Fibroblast of mammary gland (primary cell): ENCODE measurements at places on chromosomes 3 and 15.

DNA sequence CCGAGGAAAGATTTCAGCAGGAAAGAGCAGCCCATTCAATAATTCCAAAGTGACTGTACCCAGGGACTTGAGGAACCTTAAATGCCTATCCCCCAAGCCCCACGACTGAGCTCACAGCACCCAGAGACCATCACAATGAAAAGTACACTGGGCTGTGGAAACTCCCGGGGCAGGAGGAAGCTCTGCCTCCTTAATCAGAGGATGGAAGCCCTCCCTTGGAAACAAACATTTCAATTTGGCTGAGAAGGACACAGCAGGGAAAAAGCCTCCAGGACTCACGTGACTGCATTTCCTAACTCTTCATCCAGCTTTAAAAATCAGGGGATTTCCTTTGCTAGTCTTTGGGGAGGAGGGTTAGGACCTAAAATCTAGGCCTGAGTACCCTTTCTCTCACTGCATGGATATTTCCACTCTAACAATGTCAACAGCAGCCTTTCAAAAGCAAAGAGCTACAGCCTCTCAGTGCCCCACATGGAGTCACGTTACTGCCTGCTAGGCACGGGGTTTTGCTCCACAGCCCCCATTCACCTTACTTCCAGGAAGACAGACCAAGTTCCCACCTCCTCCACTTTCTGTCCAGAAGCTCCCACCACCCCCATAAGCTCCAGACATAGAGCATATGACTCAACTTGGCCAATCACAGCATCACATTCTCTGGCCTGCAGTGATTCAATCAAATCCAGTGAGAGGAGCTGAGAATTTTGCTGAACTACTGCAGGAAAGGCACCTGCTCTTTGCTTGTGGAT is 68.9 kb upstream of the WNT5A start:
- DNase-seq, result no peak

DNA sequence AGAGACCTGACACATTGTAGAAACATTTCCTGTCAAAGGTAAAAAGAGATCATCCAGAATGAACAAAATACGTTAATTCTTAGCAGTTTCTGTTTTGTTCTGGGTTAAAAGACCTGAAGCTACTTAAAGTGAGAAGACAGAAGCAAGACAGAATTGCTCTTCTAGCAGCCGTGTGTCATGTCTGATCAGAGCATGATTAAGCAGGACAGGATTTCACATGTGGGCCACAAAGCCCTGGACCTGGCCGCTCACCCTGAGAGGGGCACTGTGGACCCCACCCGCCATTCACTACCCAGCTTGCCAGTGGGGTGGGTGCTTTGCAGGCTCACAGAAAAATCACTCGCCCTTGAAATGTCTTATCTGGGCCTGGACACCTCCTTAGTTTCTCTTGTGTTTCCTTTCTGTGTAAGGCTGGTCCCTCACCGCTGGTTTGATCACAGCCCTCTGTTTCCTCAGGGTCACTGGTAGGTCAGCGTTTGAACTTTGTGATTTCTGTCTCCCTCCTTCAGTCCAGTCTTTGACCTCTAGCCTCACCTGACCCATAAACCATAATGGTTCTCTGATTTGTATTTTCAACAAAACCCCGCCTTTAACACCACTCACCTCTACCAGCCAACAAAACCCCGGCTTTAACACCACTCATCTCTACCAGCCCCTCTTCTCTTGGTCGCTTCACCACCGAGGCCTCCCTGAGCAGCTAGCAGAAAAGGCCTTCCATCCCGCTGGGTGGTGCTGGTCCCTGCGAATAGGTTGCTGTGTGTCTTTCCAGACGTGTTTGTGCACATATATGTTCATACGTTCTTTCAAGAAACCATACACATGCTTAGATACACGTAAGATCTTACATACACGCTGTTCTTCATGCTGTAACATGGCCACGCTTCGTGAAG is 185.0 kb downstream of the OR4M2 start:
- DNase-seq, result no peak

- no peak for DNase-seq
Observed at GRCh38 chr15:74578496-74578994, 37.1 kb upstream of the CLK3 start.

GRCh38 chr3:162489853-162490252 is 993.2 kb downstream of the OTOL1 start:
- no peak for DNase-seq

GRCh38 chr15:92140796-92141195 is 252.9 kb upstream of the ST8SIA2 start:
- DNase-seq, result no peak

DNA sequence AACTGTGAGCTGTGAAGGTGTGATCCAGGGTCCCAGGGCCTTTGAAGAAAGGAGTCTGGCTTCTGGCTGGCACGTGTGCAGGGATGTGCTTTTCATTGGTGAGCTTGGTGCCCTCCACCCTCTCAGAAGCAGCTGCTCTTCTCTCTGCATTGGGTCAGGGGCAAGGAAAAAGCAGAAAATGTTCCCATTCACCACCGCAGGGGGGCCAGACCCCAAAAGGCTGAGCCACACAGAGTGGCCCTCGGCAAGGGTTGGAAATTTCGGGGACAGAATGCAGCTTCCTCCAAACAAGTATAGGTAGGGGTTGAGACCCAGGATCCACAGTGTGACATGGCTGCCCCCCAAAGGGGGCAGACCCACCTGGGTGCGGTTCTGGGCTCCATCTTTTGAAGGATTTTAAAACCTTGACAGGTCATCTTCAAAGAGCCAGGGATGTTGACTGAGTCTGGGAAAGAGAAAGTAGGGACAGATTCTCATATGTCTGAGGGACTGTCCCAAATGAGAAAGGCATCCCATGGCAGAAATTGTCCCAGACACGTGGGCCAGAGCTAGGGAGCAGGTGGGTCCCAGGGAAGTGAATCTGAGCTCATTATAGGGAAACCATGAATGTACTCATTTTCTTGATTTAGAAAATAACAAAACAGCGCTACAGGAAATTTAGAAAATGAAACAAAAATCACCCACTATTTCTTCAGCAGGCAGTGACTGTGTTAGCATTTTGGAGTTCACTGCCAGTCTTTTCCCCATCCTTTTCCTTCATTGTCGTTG is 2.7 kb downstream of the CSK start:
- DNase-seq, result no peak

DNA sequence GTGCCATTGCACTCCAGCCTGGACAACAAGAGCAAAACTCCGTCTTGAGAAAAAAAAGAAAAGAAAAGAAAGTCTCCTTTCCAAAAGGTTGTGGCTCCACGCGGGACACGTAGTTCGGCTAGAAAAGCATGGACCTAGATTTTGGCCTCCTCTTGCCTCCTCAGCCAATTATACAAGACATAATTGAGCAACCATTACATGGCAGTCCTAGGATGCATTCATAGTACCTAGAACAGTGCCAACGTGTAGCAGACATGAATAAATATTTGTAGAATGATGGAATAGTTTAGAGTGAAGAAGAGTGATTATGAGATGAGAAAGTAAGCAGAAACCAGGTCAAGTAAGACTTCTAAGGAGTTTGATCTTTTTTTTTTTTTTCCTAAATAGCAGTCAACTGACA is 112.5 kb downstream of the ZNF609 start:
- no peak for DNase-seq

GRCh38 chr3:61912158-61912557 is 350.8 kb downstream of the PTPRG start:
- no peak for DNase-seq

DNA sequence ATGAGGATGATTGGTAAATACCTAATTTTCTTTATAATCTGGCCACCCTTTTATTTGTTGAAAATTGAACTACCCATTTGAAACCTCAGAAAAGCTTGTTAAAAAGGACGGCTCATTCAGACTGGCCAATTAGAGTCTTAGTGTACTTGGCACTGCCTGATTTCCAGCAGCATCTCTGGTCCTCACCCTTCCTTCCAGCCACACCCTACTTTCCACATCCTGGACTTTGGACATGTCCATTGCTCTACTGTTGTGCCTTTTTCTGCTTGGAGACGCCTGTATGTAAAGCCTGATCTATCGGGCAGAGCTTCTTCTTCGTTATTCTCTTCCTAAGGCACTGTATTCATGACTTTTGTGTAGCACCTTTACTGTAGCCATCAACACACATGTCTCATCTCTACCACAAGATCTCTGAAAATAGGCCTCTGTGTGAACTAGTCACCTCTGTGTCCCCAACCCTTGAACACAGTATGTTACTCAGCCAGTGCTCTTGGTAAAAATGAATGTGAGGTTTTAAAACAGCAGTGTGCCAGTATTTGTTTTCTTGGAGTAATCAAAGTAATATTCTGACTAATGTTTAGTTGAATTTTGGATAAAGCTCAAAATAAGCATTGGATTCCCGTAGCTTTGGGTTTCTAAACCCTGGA is 6.8 kb downstream of the RBM5 start:
- DNase-seq, result peak; percentile 58

DNA sequence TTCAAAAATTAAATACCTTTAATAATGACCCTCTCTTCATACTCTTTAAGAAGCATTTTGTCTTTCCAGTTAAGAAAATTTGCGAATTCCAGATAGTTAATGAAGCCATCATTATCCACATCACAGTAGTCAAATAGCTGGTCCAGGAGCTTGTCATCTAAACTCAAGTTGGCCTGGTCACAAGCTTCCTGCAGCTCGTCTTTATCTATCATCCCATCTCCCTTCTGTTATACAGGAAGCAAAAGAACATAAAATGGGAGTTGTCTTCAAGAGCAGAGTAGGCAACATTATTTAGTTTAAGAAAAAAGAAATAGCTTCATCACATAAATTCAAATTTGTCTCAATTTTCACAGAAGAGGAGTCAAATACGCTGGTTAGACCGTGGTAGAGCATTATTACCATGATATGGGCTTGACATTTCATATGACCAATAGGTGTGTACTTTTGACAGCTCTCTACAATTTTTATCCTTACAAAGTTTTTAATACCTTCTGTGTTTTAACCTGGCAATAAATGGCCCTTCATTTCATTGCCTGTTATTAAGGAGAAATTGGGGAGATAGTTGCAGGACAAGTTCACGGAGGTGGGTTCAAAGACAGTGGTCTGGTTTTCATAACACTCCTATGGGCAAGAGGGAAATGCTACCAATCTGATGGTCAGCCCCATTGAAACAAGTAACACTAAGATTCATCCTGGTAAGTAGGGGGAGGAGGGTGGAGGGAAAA is 45.4 kb downstream of the EFHB start:
- DNase-seq, result no peak

- no peak for DNase-seq
Observed at GRCh38 chr15:29094711-29095110, 174.9 kb downstream of the NSMCE3 start.

GRCh38 chr3:46029953-46030543 is 2.8 kb upstream of the XCR1 start:
- DNase-seq, result no peak

- peak; percentile 30 for DNase-seq
Observed at GRCh38 chr3:31878231-31878838, 102.7 kb downstream of the OSBPL10 start.

GRCh38 chr15:58523634-58524033 is 91.8 kb downstream of the LIPC start:
- no peak for DNase-seq

- DNase-seq, result no peak
Observed at GRCh38 chr3:175246766-175247165, 387.6 kb downstream of the NAALADL2 start.

GRCh38 chr3:126486360-126486847 is 10.7 kb upstream of the ZXDC start:
- no peak for DNase-seq

DNA sequence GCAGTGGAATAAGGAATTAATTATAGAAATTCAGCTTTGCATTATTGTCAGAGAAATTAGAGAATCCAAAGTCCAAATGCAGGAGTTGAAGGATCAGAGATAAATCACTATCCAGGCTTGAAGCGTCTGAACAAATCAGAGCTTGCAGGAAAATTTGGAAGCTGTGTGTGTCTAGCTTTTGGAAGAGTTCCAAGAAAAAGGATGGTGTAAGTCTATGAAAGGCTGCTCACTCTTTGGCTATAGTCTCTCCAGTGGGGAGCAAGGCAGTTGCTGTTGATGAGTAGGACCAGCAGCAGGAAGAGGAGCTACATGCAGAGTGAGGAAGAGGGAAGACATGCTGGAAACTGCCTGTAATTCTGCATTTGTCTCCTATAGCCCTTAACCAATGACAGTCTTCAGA is 464.3 kb upstream of the GRM7 start:
- no peak for DNase-seq

- no peak for DNase-seq
Observed at GRCh38 chr3:128404276-128405068, 62.2 kb downstream of the DNAJB8 start.

- DNase-seq, result peak; percentile 56
Observed at GRCh38 chr15:85858586-85859375, 64.1 kb upstream of the KLHL25 start.

DNA sequence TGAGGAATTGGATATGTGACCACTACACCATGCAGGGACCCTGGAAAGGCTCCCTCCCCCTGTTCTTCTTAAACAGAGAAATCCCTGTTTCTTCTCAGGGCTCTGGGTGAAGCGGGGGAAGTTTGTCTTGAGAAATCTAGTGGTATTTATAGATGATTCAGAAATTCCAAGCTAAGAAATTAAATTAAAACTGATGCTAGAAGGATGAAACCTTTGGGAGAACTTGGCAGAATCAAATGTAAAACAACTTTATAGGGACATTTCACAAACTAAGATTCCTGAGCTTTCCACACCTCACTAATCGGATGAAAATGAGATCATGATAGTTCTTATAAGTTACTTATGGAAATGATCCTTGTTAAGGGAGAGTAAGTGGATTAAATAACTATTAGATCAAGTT is 54.2 kb downstream of the FBXL2 start:
- DNase-seq, result peak; percentile 49

- no peak for DNase-seq
Observed at GRCh38 chr15:83094583-83094982, 12.9 kb upstream of the TM6SF1 start.

DNA sequence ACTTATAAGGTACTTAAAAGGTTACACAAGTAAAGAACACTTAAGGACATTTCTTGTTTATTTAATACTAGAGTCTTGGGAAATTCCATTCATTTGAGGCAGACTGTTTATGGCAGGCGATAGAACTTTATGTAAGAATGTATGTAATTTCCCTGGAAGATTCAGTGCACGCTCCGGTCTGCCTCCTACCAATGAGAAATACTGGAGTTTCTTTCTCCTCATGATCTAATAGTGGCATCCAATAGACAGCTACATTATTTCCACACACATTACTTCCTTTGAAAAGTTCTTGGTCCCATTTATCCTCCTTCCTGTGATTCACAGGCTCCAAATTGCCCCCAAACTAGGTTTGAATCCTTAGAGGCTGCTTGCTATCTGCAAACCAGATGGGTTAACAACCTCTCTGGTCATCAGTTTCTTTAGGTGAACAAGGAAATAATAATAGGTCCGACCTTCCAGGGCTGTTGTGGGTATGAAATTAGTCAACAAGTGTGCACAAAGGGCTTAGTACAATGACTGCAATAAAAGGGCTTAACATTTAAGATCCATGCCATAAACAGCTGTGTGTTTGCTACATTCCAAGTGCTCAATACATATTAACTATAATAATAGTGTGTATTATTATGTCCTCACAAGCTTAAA is 30.7 kb downstream of the EIF4E3 start:
- DNase-seq, result peak; percentile 73
